ENCODE measurements at places on chromosomes 1 and 21.

DNA sequence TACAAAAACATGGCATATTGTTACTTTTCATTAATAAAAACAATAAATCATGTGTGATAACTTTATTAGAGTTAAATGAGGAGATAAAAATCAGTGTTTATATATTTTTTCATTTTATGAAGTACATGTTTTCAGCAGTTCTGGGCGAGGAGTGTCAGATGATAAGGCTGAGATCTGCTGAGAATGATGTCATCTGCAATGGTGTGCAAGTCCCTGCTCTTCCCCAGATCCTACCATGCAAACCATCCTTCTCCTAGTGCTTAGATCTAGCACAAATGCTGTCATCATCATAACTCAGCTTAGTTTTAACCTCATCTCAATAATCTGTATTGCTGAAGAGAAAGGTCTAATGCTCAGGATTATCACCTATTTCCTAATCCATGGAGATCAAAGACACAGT is 214.4 kb upstream of the DAB1 start:
- no peak overlapping the region for H3K27ac ChIP-seq
- DNase-seq = no peak
- no peaks in the 10 kb centered on the region for H3K36me3 ChIP-seq
- no peaks in the 10 kb centered on the region for H3K27me3 ChIP-seq

DNA sequence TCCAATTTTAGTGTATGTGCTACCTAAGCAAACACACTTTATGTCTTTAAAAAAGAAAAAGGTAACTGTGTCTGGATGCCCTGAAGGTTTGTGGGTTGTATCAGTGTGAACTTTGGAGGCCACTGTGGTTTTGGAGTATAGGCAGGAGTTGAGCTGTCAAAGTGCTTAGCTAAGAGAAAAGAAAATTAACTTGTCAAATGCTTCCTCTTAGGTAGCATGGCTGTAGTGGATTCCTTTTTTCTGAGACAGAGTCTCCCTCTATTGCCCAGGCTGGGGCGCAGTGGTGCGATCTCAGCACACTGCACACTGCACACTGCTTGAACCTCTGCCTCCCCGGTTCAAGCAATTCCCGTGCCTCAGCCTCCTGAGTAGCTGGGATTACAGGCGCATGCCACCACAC is 11.2 kb upstream of the SLC41A1 start:
- no peak for DNase-seq
- H3K4me3 ChIP-seq = no peak overlapping the region
- no peaks in the 10 kb centered on the region for H3K36me3 ChIP-seq
- H3K4me1 ChIP-seq = peaks cover 7% of the 10 kb centered on the region
- no peaks in the 10 kb centered on the region for H3K27me3 ChIP-seq

DNA sequence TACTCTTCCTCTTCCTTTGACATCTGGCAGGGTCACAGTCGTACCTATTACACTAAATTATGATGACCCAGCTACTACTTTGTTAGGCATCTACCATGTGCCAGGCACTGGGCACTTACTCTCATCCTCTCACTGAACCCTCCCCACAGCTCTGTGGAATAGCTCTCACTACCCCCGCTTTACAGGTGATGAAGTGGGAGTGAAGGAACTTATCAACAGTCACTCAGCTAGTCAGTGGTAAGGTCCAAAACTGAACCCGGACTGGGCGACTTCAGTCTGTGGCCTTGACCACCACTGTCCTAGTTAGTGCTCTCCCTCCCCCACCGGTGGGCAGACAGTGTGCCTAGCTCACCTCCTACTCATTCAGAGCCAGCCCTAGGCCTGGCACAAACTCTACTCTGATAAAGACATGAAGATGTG is 12.3 kb downstream of the ADGRB2 start:
- no peak overlapping the region for H3K4me3 ChIP-seq
- no peak for DNase-seq
- peaks cover 64% of the 10 kb centered on the region for H3K4me1 ChIP-seq
- H3K36me3 ChIP-seq = no peaks in the 10 kb centered on the region
- no peaks in the 10 kb centered on the region for H3K27me3 ChIP-seq

GRCh38 chr1:39689214-39689613 is 2.0 kb downstream of the HPCAL4 start:
- no peaks in the 10 kb centered on the region for H3K36me3 ChIP-seq
- no peak for DNase-seq
- H3K27me3 ChIP-seq = peaks cover 80% of the 10 kb centered on the region
- H3K4me1 ChIP-seq = peaks cover 13% of the 10 kb centered on the region
- no peak overlapping the region for H3K4me3 ChIP-seq

GRCh38 chr1:31586376-31587327 is 10.3 kb downstream of the TINAGL1 start:
- H3K27ac ChIP-seq = no peak overlapping the region
- no peak for DNase-seq
- no peak overlapping the region for H3K4me3 ChIP-seq

DNA sequence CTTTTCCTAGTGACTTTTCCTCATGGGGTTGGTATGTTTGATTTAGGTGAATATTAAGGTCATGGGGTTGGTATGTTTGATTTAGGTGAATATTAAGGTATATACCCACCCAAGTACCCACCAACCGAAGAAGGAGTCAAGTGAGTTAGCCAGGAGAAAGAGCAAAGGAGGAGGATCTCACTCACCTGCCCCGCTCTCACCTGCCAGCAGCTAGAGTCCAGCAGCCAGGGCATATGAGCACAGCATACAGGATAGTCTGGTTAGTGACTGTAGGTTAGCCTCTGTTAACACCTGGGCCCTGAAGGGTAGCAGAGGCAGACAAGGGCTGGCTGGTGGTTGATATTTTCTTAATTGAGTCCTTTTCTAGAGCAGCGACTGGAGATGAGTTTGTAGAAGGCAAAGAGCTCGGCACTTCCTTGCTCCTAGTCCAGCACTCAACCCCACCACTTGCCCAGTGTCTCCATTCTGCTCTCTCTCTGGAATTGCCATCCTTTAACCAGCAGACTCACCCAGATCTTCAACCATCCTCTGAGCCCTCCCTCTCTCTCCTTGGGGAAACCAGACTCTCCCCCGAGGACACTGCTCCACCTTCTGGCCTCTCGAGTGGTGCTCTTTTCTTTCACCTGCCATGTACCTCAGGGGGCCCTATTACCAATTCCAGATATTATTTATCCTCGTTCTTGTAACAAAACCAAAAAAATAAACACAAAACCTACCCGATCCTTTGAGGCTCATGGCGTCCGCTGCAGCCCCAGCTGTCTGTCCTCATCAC is 16.3 kb upstream of the DESI2 start:
- H3K4me1 ChIP-seq = no peaks in the 10 kb centered on the region
- H3K4me3 ChIP-seq = no peak overlapping the region
- H3K36me3 ChIP-seq = no peaks in the 10 kb centered on the region

- no peaks in the 10 kb centered on the region for H3K27me3 ChIP-seq
- no peak overlapping the region for H3K4me3 ChIP-seq
- H3K27ac ChIP-seq = no peak overlapping the region
- DNase-seq = no peak
- peaks cover 13% of the 10 kb centered on the region for H3K4me1 ChIP-seq
Observed at GRCh38 chr1:91024481-91025119, 2.8 kb upstream of the ZNF644 start.

- no peaks in the 10 kb centered on the region for H3K36me3 ChIP-seq
- H3K4me3 ChIP-seq = no peak overlapping the region
- no peaks in the 10 kb centered on the region for H3K27me3 ChIP-seq
- no peak overlapping the region for H3K27ac ChIP-seq
- no peaks in the 10 kb centered on the region for H3K4me1 ChIP-seq
Observed at GRCh38 chr1:205780335-205780734, 5.1 kb upstream of the RAB29 start.

GRCh38 chr1:12400027-12400693 is 170.3 kb downstream of the VPS13D start:
- no peak for DNase-seq
- H3K36me3 ChIP-seq = no peaks in the 10 kb centered on the region
- no peak overlapping the region for H3K4me3 ChIP-seq
- peaks cover 30% of the 10 kb centered on the region for H3K4me1 ChIP-seq

DNA sequence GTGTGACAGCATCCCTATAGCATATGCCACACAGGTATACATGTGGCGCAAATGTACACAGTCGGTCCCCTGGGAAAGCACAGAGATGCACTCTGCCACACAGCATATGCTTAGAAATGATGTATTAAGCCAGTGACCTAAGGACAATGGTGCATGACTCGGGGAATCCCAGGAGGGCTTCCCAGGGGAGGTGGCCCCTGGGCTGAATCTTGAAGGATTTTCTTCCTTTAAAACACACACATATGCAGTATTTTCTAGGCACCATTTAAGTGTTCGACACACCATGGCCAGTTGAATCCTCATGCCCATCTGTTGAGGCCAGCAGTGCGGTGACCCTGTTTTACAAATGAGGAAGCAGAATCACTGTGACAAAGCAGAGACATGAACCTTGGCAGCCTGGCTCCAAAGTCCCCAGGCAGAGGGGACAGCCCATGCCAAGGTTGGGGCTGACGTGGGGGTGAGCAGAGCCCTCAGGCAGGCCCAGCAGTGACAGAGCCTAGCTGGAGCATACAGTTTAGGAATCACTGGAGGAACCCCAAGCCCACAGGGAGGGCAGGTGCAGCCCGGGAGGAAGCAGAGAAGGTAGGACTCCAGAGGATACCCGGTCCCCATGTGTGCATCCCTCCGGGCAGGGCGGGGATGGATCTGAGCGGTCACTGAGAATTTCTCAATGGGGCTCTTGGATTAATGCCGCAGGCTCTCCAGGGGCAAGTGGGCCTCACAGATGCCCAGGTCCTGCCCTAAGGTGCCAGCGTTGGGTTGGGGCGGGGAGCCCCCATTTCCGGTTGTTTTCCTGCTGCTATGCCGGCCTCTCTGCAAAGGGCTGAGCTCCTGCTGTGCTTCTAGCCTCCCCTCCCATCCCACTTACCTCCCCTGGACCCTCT is 28.4 kb downstream of the WNT3A start:
- H3K27me3 ChIP-seq = peaks cover 39% of the 10 kb centered on the region
- no peak overlapping the region for H3K4me3 ChIP-seq
- H3K4me1 ChIP-seq = no peaks in the 10 kb centered on the region
- H3K36me3 ChIP-seq = no peaks in the 10 kb centered on the region
- no peak overlapping the region for H3K27ac ChIP-seq

DNA sequence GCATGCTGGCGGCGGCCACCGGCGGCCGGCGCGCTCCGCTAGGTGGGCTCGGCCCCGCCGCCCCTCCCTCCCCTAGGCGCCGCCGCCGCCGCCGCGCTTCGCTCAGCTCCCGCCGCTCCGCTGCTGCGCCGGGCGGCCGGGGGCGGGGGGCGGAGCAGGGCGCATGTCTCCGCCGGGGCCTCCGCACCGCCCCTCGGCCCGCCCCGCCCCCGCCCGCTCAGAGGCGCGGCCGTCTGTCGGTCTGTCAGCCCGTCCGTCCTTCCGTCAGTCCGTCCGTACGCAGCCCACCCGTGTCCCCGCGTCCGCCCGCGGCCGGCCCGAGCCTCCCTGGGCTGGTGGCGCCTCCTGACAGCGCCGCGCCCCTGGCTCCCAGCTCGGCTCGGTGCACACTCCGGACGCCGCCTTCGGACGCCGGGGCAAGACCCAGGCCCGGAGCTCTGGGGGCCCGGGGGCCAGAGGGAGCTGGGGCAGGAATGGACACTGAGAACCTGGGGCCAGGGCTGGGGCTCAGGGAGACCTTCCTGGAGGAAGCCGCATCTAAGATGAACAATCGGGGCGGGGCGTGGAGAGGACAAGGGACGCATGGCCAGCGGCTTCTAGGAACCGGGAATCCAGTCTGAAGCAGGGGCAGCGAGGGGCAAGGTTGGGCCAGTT is at the start of gene GPR153:
TSS of gene GPR153 (minus strand) at position 138 of the 654 bp plus-strand sequence. CDS start 6,193 bp downstream, outside the sequence.
- H3K4me3 ChIP-seq = peak within 1 kb of the TSS; percentile 70
- H3K4me1 ChIP-seq = peaks cover 7% of the 10 kb centered on the region
- peak within 1 kb of the TSS; percentile 77 for H3K27ac ChIP-seq
- no peaks in the 10 kb centered on the region for H3K27me3 ChIP-seq
- H3K36me3 ChIP-seq = no peaks in the 10 kb centered on the region

GRCh38 chr1:32247452-32247851 is 430 bp downstream of the FAM167B start:
- no peak overlapping the region for H3K27ac ChIP-seq
- H3K36me3 ChIP-seq = no peaks in the 10 kb centered on the region
- no peak for DNase-seq

- no peaks in the 10 kb centered on the region for H3K4me1 ChIP-seq
- no peaks in the 10 kb centered on the region for H3K27me3 ChIP-seq
- H3K27ac ChIP-seq = no peak overlapping the region
- no peak overlapping the region for H3K4me3 ChIP-seq
Observed at GRCh38 chr1:159040893-159041724, 31.4 kb downstream of the IFI16 start.

GRCh38 chr1:205986861-205987260 is 16.3 kb downstream of the RAB7B start:
- no peak for DNase-seq
- no peaks in the 10 kb centered on the region for H3K27me3 ChIP-seq
- no peak overlapping the region for H3K27ac ChIP-seq
- H3K36me3 ChIP-seq = no peaks in the 10 kb centered on the region
- H3K4me3 ChIP-seq = no peak overlapping the region

DNA sequence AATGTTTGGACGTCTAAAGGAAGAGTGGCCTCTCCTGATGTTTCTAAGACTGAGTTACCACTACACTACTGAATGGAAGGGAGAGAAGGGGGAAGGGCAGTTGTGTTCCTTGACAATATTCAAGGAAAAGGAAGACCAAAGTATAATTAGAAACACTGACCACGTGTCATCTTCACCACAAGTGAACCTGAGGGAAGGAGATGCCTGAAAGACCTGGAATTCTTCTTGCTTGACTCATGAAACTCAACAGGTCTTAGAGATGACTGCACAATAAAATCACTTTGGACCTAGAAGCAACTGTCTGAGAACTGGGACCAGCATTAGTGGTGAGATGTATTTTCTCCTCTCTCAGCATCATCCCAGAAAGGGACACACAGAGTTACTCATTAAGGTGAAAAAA is 56.7 kb downstream of the PTPN14 start:
- DNase-seq = peak; percentile 29
- no peaks in the 10 kb centered on the region for H3K27me3 ChIP-seq
- H3K4me3 ChIP-seq = no peak overlapping the region
- H3K36me3 ChIP-seq = no peaks in the 10 kb centered on the region
- no peaks in the 10 kb centered on the region for H3K4me1 ChIP-seq

- H3K27ac ChIP-seq = no peak overlapping the region
- H3K4me1 ChIP-seq = no peaks in the 10 kb centered on the region
- H3K36me3 ChIP-seq = no peaks in the 10 kb centered on the region
- H3K4me3 ChIP-seq = no peak overlapping the region
Observed at GRCh38 chr1:161718559-161719324, 2.6 kb upstream of the FCRLB start.

Data from hepatocyte (in vitro differentiated cells).